Ovary (tissue), 10 donors: ENCODE measurements at places on chromosomes 6 and 20. TPM values are rescaled to one million over a fixed set of nuclear protein-coding genes. Genes with fewer than 3 reads are reported as not detected.

ME1 gene
- total RNA-seq, result 14.9 TPM

SLC13A3 gene
- 0.36 TPM for total RNA-seq

HEY2 gene
- 4.5 TPM for total RNA-seq

PROKR2 gene
- not detected for total RNA-seq

FNDC11 gene
- 0.28 TPM for total RNA-seq

MEI4 gene
- total RNA-seq, result 0.05 TPM

TMEM244 gene
- total RNA-seq, result not detected

ARID1B gene
- 126 TPM for total RNA-seq

RSPH4A gene
- total RNA-seq, result 1.3 TPM

GLP1R gene
- not detected for total RNA-seq

GRCh38 chr20:49818816-49819215 is 6.2 kb downstream of the SLC9A8 start:
- no peak overlapping the region for H3K4me3 ChIP-seq
- no peaks in the 10 kb centered on the region for H3K36me3 ChIP-seq
- peaks cover 5% of the 10 kb centered on the region for H3K4me1 ChIP-seq
- no peak overlapping the region for H3K27ac ChIP-seq
- no peaks in the 10 kb centered on the region for H3K27me3 ChIP-seq

DNA sequence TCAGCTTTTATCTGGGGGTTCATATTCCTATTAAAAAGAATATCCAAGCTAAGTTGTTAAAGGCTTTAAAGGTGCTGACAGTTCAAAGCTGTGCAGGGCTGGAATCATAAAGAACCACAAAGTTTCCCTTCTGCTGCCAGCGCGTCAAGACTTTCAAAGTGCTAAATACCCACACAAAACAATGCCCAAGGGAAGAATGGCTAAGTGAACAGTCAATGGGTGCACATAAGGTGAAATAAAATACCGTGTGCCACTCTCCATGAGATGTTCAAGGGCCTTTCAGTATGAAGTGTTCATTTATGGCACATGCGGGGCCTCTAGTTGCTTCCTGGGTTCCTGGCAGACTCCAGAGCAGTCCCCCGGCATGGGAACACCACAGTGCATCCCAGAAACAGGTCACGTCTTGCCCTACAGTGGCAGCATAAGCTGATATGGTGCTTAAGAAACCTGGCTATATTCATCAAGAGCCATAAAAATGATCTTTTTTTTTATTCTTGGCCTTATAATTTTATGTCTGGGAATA is 14.1 kb downstream of the TXNDC5 start:
- H3K27ac ChIP-seq, result no peak overlapping the region
- no peak overlapping the region for H3K4me3 ChIP-seq
- no peaks in the 10 kb centered on the region for H3K27me3 ChIP-seq
- peaks cover 5% of the 10 kb centered on the region for H3K4me1 ChIP-seq
- no peaks in the 10 kb centered on the region for H3K36me3 ChIP-seq
- DNase-seq, result no peak

DNA sequence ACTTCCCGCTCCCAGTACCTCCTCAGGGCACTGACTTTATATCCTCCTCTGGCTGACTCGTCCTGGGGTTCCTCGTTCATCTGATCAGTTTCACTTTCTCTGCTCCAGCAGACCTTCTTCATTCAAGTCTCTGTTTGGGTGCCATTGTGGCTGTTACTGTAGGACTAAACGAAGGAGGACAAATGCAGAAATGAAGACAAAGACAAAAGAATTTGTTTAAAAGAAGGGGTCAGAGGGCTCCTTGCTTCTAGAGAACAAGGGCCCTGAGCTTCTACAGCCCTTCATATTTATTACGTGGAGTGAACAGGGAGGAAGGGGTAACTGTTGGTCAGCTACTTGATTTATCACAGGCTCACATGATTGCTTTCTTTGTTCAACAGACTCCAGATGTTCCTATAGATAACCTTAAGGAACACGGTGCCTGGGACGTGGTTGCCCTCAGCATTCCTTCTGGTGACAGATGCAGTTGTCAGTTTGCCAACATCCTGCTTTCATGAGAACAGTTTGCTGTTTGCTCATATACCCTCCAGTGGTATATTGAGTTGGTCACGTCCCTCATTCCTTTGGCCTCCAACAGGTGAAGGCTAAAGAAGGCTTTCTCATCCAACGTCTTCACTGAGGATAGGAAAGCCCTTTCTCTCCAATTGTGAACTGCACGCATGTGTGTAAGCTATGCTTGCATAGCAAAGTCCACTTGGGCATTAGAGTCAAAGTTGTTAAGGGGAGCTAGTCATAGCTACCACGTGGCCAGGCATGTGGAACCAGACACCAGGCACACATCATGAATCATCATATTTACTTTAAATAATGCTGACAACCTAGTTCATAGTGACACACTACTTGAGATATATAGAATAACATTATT is 69.1 kb upstream of the BTN3A2 start:
- no peaks in the 10 kb centered on the region for H3K36me3 ChIP-seq
- no peaks in the 10 kb centered on the region for H3K27me3 ChIP-seq
- no peak overlapping the region for H3K27ac ChIP-seq
- no peaks in the 10 kb centered on the region for H3K4me1 ChIP-seq
- DNase-seq, result no peak

GRCh38 chr6:37774028-37774680 is 45.4 kb upstream of the ZFAND3 start:
- no peak overlapping the region for H3K4me3 ChIP-seq
- H3K36me3 ChIP-seq, result no peaks in the 10 kb centered on the region
- H3K27ac ChIP-seq, result no peak overlapping the region
- no peaks in the 10 kb centered on the region for H3K27me3 ChIP-seq

DNA sequence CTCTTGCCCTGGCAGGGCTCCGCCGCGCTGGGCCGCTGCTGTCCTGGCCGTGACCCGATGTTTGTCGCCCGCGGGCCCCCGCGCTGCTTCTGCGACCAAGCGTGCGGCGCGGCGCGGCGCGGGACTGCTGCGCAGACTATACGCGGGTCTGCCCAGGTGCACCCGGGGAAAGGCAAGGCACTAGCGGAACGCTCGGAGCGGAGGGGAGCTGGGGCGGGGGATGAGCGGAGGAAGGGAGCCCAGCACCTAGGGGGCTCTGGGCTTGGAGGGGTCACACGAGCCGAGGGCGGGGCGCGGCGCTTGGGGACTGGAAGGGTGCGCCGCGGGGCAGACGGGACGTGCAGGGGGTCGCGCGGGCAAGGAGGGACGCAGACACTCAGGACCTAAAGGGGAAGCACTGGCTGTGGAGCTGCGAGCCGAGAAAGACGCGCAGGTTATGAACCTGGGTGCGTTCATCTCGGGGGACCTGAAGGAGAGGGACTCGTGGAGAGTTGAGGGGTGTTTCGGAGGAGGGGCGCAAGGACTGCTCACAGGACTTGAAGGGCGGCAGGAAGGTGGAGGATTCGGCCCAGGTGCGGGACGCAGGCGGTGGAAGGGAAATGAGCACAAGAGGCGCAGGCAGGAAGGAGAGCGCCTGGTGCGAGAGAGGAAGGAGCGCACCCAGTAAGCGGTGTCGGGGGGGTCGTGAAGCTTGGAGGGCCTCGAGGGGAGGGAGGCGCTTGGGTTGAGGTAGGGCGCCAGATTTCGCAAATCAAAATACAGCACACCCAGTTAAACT is 40.8 kb upstream of the ZNFX1 start:
- peaks cover 4% of the 10 kb centered on the region for H3K4me1 ChIP-seq
- no peak for DNase-seq
- no peaks in the 10 kb centered on the region for H3K36me3 ChIP-seq
- no peaks in the 10 kb centered on the region for H3K27me3 ChIP-seq
- no peak overlapping the region for H3K27ac ChIP-seq
- H3K4me3 ChIP-seq, result no peak overlapping the region

GRCh38 chr6:112259337-112259675 is 4.9 kb upstream of the LAMA4 start:
- no peaks in the 10 kb centered on the region for H3K4me1 ChIP-seq
- no peak for DNase-seq
- H3K27me3 ChIP-seq, result no peaks in the 10 kb centered on the region
- no peak overlapping the region for H3K27ac ChIP-seq
- no peaks in the 10 kb centered on the region for H3K36me3 ChIP-seq

DNA sequence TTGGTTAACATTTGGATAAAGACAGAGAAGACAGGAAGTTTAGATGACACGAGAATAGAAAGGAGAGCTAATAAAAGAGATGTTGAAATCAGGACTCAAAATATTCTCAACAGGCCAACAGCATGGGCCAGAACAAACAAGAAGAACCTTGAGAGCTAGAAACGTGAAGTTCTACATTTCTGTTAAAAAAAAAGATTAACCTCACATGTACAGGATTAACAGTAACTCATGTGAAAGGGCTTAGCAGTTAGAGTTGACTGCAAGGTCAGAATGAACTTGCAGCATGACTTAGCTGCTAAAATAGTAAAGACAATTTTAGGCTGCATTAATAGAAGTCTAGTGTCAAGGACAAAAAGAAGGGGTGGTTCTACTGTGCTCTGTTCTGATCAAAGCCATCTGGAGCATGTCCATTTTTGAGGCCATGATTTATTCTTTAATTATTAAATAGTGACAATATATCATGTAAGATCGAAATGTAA is 331.1 kb upstream of the HSF2 start:
- no peaks in the 10 kb centered on the region for H3K27me3 ChIP-seq
- DNase-seq, result no peak
- H3K4me3 ChIP-seq, result no peak overlapping the region
- no peaks in the 10 kb centered on the region for H3K36me3 ChIP-seq
- peaks cover 2% of the 10 kb centered on the region for H3K4me1 ChIP-seq

GRCh38 chr6:15421945-15422733 is 176.3 kb downstream of the JARID2 start:
- no peak overlapping the region for H3K4me3 ChIP-seq
- DNase-seq, result no peak
- no peaks in the 10 kb centered on the region for H3K27me3 ChIP-seq
- peaks cover 2% of the 10 kb centered on the region for H3K4me1 ChIP-seq
- no peak overlapping the region for H3K27ac ChIP-seq
- H3K36me3 ChIP-seq, result no peaks in the 10 kb centered on the region

GRCh38 chr20:711576-711975 is 36.0 kb upstream of the SCRT2 start:
- H3K4me3 ChIP-seq, result no peak overlapping the region
- no peaks in the 10 kb centered on the region for H3K36me3 ChIP-seq
- no peaks in the 10 kb centered on the region for H3K4me1 ChIP-seq
- no peaks in the 10 kb centered on the region for H3K27me3 ChIP-seq
- H3K27ac ChIP-seq, result no peak overlapping the region

DNA sequence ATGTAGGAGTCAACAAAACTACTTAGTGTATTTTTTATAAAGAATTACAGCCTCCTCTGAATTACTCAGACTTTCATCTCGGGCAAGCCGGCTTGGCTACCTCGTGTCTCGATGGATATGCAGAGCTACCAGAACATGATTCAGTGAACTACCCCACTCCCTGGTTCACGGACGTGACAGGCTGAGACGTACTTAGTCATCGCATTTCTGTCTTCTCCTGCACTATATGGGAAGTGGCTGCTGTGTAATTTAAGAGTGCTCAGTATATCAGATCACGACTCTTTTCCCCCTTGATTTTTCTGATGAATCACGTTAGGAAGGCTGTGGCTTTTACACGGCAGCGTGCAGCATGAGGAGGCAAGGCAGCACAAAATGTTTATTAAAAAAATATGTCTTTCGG is 302.7 kb upstream of the ZFP64 start:
- no peaks in the 10 kb centered on the region for H3K27me3 ChIP-seq
- no peak for DNase-seq
- no peak overlapping the region for H3K27ac ChIP-seq
- H3K4me1 ChIP-seq, result no peaks in the 10 kb centered on the region

- no peak for DNase-seq
- H3K4me3 ChIP-seq, result no peak overlapping the region
- peaks cover 3% of the 10 kb centered on the region for H3K36me3 ChIP-seq
- H3K27ac ChIP-seq, result no peak overlapping the region
These were observed 1.2 kb downstream of the RAE1 start for GRCh38 chr20:57352305-57352704.

GRCh38 chr6:153170511-153170910 is 39.4 kb upstream of the RGS17 start:
- H3K4me1 ChIP-seq, result no peaks in the 10 kb centered on the region
- no peak overlapping the region for H3K4me3 ChIP-seq
- H3K27ac ChIP-seq, result no peak overlapping the region
- no peak for DNase-seq

- DNase-seq, result peak; percentile 36
- peaks cover 5% of the 10 kb centered on the region for H3K4me1 ChIP-seq
- no peaks in the 10 kb centered on the region for H3K27me3 ChIP-seq
- peak overlapping the region; percentile 38 for H3K4me3 ChIP-seq
- H3K36me3 ChIP-seq, result no peaks in the 10 kb centered on the region
These were observed 103.2 kb upstream of the BEND6 start for GRCh38 chr6:56851541-56852259.

- no peaks in the 10 kb centered on the region for H3K27me3 ChIP-seq
- H3K27ac ChIP-seq, result no peak overlapping the region
- DNase-seq, result no peak
- H3K36me3 ChIP-seq, result no peaks in the 10 kb centered on the region
- H3K4me3 ChIP-seq, result no peak overlapping the region
These were observed 459.4 kb upstream of the ID4 start for GRCh38 chr6:19377722-19378121.

GRCh38 chr6:135196739-135197510 is 15.8 kb downstream of the MYB start:
- no peaks in the 10 kb centered on the region for H3K27me3 ChIP-seq
- H3K36me3 ChIP-seq, result no peaks in the 10 kb centered on the region
- DNase-seq, result no peak
- no peak overlapping the region for H3K27ac ChIP-seq
- H3K4me3 ChIP-seq, result no peak overlapping the region

DNA sequence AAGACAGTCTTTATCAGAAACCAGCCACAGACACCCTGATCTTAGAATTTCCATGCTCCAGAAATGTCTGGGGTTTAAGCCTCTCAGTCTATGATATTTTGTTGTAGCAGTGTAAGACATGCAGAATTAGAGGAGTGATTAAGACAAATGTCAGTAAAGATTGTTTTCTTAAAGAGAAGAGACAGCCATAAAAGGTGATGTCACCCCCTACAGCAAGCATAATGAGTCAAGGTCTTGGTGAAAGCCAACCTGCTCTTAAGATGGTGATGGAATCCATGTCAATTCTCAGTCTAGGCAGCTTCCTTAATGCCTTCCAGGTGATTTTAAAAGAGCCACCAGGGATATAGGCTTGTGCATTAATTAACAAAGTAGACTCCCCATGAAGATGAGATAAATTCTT is 849.9 kb upstream of the EPHA7 start:
- H3K27ac ChIP-seq, result no peak overlapping the region
- H3K27me3 ChIP-seq, result no peaks in the 10 kb centered on the region
- no peak for DNase-seq
- H3K4me3 ChIP-seq, result no peak overlapping the region
- H3K36me3 ChIP-seq, result no peaks in the 10 kb centered on the region

GRCh38 chr6:153047386-153047785 is 44.9 kb upstream of the MTRF1L start:
- no peak overlapping the region for H3K4me3 ChIP-seq
- H3K27me3 ChIP-seq, result no peaks in the 10 kb centered on the region
- no peaks in the 10 kb centered on the region for H3K4me1 ChIP-seq
- H3K27ac ChIP-seq, result no peak overlapping the region

DNA sequence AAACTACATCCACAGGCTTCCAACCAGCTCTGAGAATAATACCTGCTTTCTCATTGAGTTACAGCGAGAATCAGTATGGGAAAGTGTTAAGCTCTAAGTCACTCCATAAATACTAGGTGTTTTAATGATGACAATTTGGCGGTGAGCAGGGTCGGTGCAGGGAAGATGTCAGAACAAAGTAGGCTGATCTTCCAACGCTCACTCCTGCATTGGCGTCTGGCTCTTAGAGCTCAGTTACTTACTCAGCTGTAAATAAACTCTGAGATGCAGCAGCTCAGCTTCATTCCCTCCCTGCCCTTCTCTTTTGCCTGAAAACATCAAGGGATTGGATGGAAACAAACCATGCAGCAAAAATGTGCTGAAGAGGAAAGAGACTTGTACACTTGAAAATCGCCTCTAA is 102.5 kb upstream of the SPACA1 start:
- no peaks in the 10 kb centered on the region for H3K27me3 ChIP-seq
- DNase-seq, result no peak
- no peak overlapping the region for H3K4me3 ChIP-seq
- no peaks in the 10 kb centered on the region for H3K4me1 ChIP-seq
- H3K27ac ChIP-seq, result no peak overlapping the region
